SIG-M5 (cell line): ENCODE measurements at places on chromosomes 13 and 19.

- no peak for DNase-seq
Measured at GRCh38 chr19:41228486-41228885, 9.5 kb downstream of the AXL start.

DNA sequence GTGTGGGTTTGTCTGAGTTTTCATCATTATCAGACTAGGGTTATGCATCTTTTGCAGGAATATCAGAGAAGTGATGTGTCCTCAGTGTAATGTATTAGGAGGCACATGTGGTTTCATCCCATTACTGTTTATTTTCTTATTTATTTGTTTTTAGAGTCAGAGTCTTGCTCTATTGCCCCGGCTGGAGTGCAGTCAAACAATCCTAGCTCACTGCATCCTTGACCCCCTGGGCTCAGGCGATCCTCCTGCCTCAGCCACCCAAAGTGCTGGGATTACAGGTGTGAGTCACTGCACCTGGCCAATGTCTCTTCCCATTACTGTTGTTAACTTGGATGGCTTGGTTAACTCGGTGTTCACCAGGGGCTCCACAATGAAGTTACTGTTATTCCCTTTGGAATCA lies 67.4 kb downstream of the MAP4K1 start:
- no peak for DNase-seq

DNA sequence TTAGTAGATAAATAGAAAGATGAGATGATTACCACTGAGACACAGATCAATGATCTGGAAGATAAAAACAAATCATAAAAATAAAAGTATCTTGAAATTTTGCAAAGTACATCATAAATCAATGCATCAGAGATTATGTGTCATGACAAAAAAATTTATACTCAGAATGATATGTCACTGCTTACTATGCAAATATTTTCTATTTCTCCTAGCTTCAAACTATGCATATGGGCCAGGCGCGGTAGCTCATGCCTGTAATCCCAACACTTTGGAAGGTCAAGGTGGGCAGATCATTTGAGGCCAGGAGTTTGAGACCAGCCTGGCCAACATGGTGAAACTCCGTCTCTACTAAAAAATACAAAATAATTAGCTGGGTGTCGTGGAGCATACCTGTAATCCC lies 17.3 kb upstream of the RBM26 start:
- no peak for DNase-seq

- DNase-seq: no peak
Measured at GRCh38 chr19:18191640-18192062, 1.4 kb upstream of the MPV17L2 start.

GRCh38 chr13:80133631-80134261 lies 207.2 kb downstream of the SPRY2 start:
- no peak for DNase-seq

GRCh38 chr19:36401475-36401874 lies 17.0 kb downstream of the ZFP82 start:
- DNase-seq: no peak

- peak; percentile 63 for DNase-seq
Measured at GRCh38 chr13:24271601-24272451, 37.6 kb upstream of the C1QTNF9 start.

- DNase-seq: no peak
Measured at GRCh38 chr13:96072392-96072791, 17.5 kb upstream of the HS6ST3 start.

- DNase-seq: no peak
Measured at GRCh38 chr13:33279414-33280278, 5.9 kb downstream of the STARD13 start.

GRCh38 chr13:27081893-27082679 lies 89.5 kb downstream of the USP12 start:
- DNase-seq: no peak

DNA sequence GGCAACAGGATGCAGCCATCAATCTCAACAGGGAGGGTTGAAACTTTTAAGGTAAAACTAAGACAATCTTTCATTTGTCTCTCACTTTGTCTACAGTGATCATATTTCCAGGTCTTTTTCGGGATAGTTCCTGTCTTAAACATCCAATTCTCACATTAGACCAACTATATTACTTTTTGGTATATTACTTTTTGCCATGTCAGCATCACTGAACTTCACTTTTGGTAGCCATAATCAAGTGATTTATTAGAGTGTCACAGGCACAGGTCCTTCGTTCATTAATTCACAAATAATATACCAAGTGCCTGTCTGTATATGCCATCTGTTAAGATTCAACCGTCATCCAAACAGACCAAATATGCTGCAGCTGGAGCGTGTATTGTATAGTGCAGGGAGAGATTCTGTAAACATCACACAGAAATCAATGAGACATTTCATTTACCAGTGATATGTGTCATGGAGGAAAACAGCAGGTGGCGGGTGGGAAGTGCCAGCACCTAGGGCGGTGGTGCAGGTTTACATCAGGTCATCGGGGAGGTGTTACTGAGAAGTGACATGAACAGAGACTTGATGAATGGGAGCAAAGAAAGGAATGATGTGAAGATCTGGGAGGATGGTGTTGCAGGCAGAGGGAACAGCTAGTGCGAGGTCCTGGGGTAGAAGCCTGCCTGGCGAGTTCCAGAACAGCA lies 24.9 kb downstream of the ARHGEF7 start:
- no peak for DNase-seq

DNA sequence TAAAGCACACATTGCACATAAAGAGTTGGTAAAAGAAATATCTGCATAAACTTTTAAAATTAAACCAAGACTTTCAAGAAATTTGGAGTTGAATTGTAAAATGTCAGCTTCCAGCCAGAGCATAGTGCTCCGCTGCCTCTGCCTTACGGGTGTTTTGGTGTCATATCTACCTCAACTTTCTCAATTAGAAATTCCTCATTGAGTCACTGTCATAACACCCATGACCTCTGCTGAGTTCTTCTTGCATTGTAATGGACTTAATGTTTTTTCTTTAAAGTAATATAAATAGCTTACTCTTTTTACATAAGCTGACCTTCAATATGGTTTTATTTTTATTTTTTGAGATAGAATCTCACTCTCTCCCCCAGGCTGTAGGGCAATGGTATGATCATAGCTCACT lies 551.0 kb upstream of the NBEA start:
- no peak for DNase-seq

DNA sequence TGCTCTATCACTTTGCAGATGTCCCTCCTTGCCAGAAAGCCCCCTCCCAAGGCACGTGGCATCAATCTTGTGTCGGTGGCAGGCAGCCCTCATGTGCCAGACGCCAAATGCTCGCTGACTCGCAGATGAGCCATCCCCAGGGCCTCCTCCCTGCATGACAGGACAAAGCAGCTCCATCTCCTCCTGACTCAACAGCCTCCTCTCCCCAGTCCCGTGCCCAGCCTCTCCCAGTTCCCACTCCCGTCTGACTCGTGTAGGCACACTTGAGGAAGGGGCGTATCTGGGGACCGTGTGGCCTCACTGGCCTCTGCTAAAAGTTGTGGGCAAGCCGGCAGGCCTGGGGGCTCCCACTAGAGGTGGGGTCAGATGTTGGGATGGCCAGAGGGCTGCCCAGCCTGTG lies 133.6 kb downstream of the STK24 start:
- no peak for DNase-seq

- DNase-seq: no peak
Measured at GRCh38 chr19:347946-348861, 3.6 kb upstream of the MIER2 start.

DNA sequence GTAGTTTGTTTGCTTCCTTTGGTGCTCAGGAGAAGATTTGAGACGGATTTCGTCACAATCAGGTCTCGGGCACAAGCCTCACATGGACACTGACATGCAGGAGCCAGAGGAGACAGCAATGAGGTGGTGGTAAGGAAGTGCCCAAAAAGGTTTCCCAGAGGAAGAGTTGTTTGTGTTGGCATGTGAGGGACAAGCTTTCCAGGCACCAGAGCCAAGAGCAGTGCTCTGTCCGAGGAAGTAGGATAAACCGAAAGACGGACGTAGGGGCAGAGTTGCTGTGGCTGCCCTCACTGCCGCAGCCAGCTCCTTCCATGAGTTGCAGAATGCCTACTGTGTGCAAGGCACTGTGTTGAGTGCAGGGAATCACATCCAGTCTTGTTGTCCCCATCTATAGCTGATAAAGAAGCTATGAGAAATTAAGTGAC lies 27.7 kb downstream of the SAE1 start:
- no peak for DNase-seq

GRCh38 chr19:3868770-3869456 lies at the start of gene ZFR2:
Gene ZFR2 (minus strand): TSS chr19:3869038. CDS start chr19:3869017, 21 bp downstream.
- DNase-seq: no peak

GRCh38 chr13:44323754-44324153 lies 49.9 kb upstream of the SERP2 start:
- no peak for DNase-seq

DNA sequence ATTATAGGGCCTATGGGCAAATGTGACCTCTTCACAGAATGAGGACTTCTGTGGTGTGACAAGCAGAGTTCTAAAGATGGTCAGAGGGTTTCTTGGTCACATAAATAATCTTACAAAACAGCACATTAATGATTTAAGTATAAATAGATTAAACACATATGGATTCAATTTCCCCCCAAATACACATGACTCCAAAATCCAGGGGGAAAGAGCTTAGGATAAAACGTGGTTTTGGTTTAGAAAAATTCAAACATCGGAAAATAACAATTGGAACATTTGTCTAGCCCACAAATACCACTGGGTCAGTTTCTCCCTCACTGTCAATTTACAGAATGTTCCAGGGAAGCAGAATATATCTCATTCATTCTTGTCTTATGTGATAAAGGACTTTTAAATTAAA lies 283.1 kb downstream of the COG6 start:
- no peak for DNase-seq

DNA sequence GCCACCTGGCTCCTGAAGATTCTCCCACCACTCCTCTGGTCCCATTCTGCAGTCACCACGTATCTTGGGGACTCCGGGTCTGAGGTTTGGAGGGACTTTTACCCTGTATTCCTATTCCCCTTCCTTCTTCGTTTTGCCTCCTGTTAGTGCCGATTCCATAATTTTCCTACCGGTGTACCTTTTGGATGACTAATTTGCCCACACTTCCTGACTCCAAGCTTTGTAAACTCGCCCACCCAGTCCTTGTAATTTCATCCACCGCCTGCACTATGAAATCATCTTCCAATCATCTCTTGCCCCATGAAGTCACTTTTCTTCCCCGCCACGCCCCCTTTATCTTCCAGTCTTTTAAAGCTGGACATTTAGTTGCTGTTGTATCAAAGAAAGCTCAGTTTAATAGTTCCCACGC lies 572 bp downstream of the UCHL3 start:
- no peak for DNase-seq

DNA sequence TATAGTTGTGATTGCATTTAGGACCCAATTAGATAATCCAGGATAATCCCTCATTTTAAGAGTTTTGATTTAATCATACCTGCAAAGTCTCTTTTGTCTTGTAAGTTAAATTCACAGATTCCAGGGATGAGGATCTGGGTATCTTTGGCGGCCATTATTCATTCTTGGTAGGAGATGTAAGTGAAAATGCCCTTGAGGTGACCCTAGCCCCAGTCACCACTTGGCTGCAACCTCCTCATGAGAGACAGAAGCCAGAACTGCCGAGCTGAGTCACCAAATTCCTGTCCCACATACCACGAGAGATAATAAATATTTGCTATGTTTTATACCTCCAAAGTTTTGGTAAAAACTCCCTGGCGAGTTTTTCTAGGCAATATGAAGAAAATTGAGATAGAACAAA lies 389.4 kb downstream of the RFC3 start:
- DNase-seq: no peak

DNA sequence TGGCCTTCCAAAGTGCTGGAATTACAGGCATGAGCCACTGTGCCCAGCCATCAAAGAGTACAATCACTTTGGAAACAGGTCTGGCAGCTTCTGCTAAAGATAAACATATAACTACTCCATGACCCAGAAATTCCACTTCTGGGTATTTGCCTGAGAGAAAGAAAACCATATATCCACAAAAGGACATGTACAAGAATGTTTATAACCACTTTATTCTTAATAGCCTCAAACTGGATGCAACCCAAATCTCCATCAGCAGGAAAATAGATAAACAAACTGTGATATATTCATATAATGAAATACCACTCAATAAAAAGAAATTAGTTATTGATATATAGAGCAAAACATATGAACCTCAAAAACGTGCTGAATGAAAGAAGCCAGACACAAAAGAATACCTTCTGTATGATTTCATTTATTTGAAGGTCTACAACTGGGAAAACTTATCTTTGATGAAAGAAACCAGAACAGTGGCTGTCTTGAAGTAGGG lies 40.5 kb downstream of the TEX26 start:
- no peak for DNase-seq

DNA sequence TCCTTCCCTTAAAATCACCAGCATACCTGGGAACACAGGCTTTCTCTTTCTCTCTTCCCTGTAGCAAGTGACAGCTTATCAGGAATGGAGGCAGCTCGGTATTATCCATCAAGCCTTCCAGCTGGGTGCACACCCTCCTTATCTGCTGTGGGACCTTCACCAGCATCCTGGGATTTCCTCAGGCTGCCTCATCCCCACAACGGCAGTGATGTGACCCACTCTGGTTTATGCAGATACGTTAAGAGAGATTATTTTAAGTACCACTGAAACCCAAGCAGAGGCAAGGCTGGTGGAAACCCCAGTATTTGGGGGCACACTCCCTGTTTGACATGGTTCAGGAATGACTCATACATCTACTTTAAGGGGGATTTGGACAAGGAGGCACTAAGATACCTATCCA lies 192.1 kb downstream of the TM9SF2 start:
- DNase-seq: no peak

GRCh38 chr13:36370108-36370429 lies 23.9 kb upstream of the SPART start:
- no peak for DNase-seq

GRCh38 chr19:46603195-46603637 lies 2.1 kb downstream of the CALM3 start:
- DNase-seq: no peak

GRCh38 chr13:20127562-20128458 lies 33.0 kb downstream of the GJA3 start:
- no peak for DNase-seq

GRCh38 chr19:19259741-19260140 lies 13.4 kb downstream of the TM6SF2 start:
- no peak for DNase-seq

GRCh38 chr19:47626238-47626637 lies 17.3 kb downstream of the BICRA start:
- no peak for DNase-seq

GRCh38 chr13:19657872-19658591 lies 24.6 kb downstream of the MPHOSPH8 start:
- no peak for DNase-seq

DNA sequence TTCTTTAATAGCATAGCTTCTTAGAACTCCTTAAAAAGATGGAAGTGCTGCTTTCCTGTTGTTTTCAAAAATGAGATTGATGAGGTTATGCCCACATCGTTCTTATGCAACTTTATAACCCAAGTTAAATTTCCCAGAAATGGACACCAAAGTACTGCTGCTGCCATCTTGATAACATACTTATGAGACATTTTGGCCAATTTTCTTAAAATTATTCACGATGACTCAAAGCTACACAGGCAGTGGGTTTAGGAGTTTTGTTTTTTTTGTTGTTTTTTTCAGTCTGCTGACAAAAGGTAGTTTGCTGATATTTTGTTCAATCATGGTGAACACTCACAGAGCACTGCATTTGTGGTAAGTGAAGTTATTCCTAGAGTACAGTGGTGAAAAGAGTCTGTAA lies 54.9 kb upstream of the RFC3 start:
- no peak for DNase-seq

- no peak for DNase-seq
Measured at GRCh38 chr19:2042485-2043250, 8.4 kb downstream of the MKNK2 start.

GRCh38 chr13:111584101-111584672 lies 263.7 kb downstream of the TEX29 start:
- DNase-seq: no peak
